Astrocyte (in vitro differentiated cells and primary cell): ENCODE measurements at places on chromosomes 2 and 18. TPM values are rescaled to one million over a fixed set of nuclear protein-coding genes. Genes with fewer than 3 reads are reported as not detected.

The ALPP gene
- 0.32 TPM in 1 of 2 replicates, not detected in the other for total RNA-seq

The KIF1A gene
- total RNA-seq, result 20.3 and 51.2 TPM in 2 replicates

The TSPYL6 gene
- total RNA-seq, result not detected in 2 replicates

DNA sequence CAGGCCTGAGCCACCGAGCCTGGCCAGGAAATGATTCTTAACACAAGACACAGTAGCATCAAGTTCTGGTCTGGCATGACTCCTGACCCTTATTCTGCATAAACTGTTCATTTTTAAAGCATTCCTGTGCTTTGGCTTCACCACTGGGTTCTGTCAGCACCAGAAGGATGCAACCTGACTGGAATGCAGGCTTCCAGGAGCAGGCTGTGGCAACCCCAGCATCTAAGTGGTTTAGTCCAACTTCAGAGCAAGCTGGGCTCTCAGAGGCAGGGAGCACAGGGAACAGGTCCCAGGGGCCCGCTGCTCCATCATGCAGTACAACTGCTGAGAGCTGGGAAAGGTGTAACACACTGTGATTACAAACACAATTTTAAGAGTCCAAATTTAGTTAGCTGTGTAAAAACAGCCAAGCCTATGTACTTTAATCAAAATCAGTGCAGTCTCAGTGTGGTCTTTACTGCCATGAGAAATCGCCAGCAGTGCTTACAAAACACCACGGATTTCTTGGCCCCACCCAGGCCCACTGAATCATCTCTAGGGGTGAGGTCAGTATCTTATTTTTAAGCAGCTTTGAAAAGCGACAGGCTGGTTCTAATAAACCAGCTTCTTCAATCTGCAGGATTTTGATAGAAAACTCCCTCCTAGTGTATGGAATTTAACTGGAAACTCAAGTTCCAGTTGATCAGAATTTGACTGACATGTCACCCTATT, 44.4 kb upstream of the TMEM182 start:
- no peaks in the 10 kb centered on the region for H3K27me3 ChIP-seq
- H3K27ac ChIP-seq, result no peak overlapping the region
- peak; percentile 6 for DNase-seq
- no peaks in the 10 kb centered on the region for H3K4me1 ChIP-seq

GRCh38 chr2:82013641-82014040, 1709.1 kb upstream of the LRRTM1 start:
- H3K27me3 ChIP-seq, result no peaks in the 10 kb centered on the region
- no peak overlapping the region for H3K27ac ChIP-seq
- H3K4me1 ChIP-seq, result no peaks in the 10 kb centered on the region
- no peak overlapping the region for H3K4me3 ChIP-seq
- no peak for DNase-seq

DNA sequence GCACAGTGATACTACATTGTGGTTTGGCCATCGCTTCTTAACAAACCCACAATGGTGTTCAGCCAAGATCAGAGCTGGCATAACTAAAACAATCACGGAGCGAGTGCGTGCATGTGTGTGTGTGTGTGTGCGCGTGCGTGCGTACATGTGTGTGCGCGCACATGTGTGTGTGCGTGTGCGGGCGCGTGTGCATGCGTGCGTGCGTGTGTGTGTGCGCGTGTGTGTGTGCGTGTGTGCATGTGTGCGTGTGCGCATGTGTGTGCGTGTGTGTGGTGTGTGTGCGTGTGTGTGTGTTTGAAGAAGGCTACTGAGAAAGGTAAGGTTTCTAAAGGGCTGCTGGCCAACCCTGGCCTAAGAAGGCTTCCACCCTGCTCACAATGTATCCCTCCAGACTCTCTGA, 582.4 kb downstream of the CMPK2 start:
- H3K27ac ChIP-seq, result no peak overlapping the region
- DNase-seq, result no peak
- no peak overlapping the region for H3K4me3 ChIP-seq
- H3K36me3 ChIP-seq, result no peaks in the 10 kb centered on the region
- H3K27me3 ChIP-seq, result no peaks in the 10 kb centered on the region
- no peaks in the 10 kb centered on the region for H3K4me1 ChIP-seq

GRCh38 chr2:120430501-120430830, 84.5 kb downstream of the INHBB start:
- no peak overlapping the region for H3K27ac ChIP-seq
- DNase-seq, result no peak
- no peaks in the 10 kb centered on the region for H3K36me3 ChIP-seq

- peak; percentile 68 for DNase-seq
- H3K27me3 ChIP-seq, result no peaks in the 10 kb centered on the region
- H3K4me3 ChIP-seq, result peak overlapping the region; percentile 90
- H3K4me1 ChIP-seq, result peaks cover 31% of the 10 kb centered on the region
- H3K36me3 ChIP-seq, result peaks cover under 1% of the 10 kb centered on the region
Measured at GRCh38 chr2:47174733-47175361, 19.7 kb upstream of the STPG4 start.

DNA sequence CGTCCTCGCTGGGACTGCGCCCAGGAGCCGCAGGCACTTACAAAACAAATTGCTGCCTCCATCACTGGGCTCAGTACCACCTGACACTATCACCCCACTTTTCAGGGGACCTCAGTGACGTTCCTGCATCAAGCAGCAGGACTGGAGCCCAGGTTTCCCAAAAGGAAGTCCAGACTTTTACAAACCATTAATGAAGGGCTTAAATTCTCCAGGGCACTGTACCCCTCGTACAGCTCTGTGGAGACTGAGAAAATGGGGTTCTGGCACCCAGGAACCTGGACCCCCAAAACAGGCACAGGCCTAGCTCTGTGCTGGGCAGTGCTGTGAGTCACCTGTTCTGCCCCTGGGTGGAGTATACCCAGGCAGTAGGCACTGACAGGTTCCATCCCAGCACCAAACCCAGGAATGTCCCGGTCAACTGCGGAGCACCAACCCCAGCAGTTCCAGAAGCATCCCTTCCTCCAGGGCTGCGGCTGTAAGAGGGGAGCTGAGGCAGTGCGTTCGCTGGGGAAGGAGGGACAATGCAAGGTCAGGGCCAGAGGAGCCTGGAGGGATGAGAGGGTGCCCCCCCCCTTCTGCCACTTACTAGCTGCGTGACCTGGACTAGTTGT, 24.6 kb upstream of the NOTO start:
- peaks cover 15% of the 10 kb centered on the region for H3K4me1 ChIP-seq
- H3K27ac ChIP-seq, result no peak overlapping the region
- no peak overlapping the region for H3K4me3 ChIP-seq
- peaks cover 45% of the 10 kb centered on the region for H3K27me3 ChIP-seq

DNA sequence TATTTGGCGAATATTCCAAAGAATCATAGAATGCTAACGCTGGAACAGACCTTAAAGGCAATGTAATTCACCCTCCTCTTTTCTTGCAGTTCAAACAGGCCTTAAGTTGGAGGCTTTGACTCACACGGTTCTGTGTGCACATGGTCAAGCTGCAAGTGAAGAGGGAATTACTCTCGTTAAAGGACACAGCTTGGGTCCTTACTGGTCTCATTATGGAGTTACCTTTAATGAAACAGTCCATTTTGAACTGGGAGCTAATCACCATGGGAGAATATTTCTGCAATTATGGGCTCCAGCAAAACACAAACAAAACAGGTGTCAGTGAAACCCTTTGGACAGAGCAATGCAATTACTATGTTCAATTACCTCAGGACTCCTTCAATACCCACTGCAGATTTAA, 135.5 kb downstream of the GAREM1 start:
- no peaks in the 10 kb centered on the region for H3K27me3 ChIP-seq
- H3K36me3 ChIP-seq, result no peaks in the 10 kb centered on the region
- no peak overlapping the region for H3K4me3 ChIP-seq
- H3K4me1 ChIP-seq, result peaks cover 3% of the 10 kb centered on the region

- peaks cover 30% of the 10 kb centered on the region for H3K4me1 ChIP-seq
- no peaks in the 10 kb centered on the region for H3K36me3 ChIP-seq
- H3K27ac ChIP-seq, result peak overlapping the region; percentile 62
Measured at GRCh38 chr2:215536510-215536909, 100.6 kb upstream of the FN1 start.

DNA sequence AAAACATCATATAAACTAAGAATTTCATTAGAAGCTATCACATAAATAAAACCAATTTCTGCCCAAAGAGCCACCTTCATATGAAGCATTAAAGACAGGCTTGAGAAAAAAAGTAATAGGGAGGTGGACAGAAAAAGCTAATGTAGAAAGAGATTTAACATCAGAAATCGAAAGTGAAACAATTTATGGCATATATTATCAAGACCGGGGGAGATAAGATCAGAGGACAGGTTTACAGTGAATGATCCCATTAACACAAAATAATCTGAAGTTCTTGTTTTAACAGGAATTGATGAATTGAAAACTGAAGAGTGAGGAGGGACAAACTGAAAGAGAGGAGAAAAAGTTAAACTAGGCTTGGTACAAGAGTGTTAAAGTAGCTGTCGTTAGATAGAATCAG, 786.3 kb upstream of the FSHR start:
- H3K36me3 ChIP-seq, result no peaks in the 10 kb centered on the region
- DNase-seq, result no peak
- no peaks in the 10 kb centered on the region for H3K4me1 ChIP-seq
- H3K27ac ChIP-seq, result no peak overlapping the region
- no peak overlapping the region for H3K4me3 ChIP-seq

- no peaks in the 10 kb centered on the region for H3K36me3 ChIP-seq
- H3K4me3 ChIP-seq, result no peak overlapping the region
- no peaks in the 10 kb centered on the region for H3K4me1 ChIP-seq
- no peak for DNase-seq
- no peaks in the 10 kb centered on the region for H3K27me3 ChIP-seq
- H3K27ac ChIP-seq, result no peak overlapping the region
Measured at GRCh38 chr2:143192106-143192505, 62.9 kb downstream of the ARHGAP15 start.

GRCh38 chr18:12254136-12254819, at the start of gene CIDEA:
TSS of gene CIDEA (plus strand) at chr18:12254361. CDS start at chr18:12254384, 23 bp downstream.
- DNase-seq, result no peak
- H3K27ac ChIP-seq, result no peak within 1 kb of the TSS
- H3K27me3 ChIP-seq, result peaks cover 26% of the 10 kb centered on the region
- peak within 1 kb of the TSS; percentile 58 for H3K4me3 ChIP-seq
- H3K4me1 ChIP-seq, result peaks cover 32% of the 10 kb centered on the region

DNA sequence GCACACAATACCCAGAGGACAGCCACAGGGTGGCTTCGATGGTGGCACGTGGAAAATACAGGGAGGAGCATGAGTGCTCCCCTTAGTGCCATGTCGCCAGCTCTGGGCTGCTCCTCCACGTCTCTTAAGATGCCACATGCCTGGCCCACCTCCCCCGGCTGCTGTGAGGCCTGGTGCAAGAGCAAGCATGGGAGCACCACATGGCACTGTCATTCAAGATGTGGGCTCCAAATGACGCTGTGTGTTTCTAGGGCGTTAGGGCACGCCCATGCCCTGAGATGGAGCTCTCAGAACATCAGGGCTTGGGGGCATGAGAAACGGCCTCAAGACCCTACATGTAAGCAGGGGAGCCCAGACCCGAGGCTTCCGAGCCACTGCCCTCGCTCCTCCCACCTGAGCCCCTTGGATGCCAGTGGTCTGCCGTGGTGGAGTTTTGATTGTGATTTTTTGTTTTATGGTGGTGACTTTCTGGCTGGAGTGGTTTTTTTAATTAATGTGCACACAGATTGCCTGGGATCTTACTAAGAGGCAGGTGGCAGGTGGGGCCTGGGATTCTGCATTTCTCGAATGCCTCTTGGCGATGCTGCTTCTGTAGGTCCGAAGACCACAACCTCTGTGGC, 239.3 kb downstream of the GBX2 start:
- no peaks in the 10 kb centered on the region for H3K4me1 ChIP-seq
- H3K36me3 ChIP-seq, result no peaks in the 10 kb centered on the region
- no peak overlapping the region for H3K27ac ChIP-seq
- H3K27me3 ChIP-seq, result no peaks in the 10 kb centered on the region

- no peak for DNase-seq
- H3K27me3 ChIP-seq, result no peaks in the 10 kb centered on the region
Measured at GRCh38 chr2:62348700-62349099, 152.8 kb downstream of the B3GNT2 start.

DNA sequence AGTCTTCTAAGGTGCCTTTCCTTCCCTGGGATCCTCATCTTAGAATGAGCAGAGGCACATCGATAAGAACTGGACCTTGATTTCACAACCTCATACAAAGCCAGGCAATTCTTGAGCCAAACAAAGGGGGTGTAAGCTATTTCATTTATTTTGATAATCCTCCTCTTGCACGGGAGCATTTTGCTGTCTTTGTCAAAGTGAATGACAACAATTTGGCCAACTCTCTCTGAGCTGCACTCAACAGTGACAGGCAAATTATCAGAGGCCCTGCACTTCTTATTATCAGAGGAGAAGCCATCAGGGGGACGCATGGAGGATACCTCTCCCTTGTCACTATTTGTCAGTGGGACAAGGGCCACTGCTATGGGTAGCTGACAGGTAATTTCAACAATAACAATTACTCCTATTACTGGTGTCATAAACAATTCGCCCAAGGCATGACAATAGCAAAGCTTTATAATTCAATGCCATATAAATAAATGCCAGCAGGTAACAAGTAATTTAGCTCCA, 260.4 kb downstream of the MEIS1 start:
- no peaks in the 10 kb centered on the region for H3K4me1 ChIP-seq
- no peaks in the 10 kb centered on the region for H3K27me3 ChIP-seq
- DNase-seq, result no peak
- H3K27ac ChIP-seq, result no peak overlapping the region

- H3K27me3 ChIP-seq, result peaks cover 4% of the 10 kb centered on the region
- no peaks in the 10 kb centered on the region for H3K36me3 ChIP-seq
- H3K4me1 ChIP-seq, result peaks cover 4% of the 10 kb centered on the region
Measured at GRCh38 chr2:10954856-10955818, 43.4 kb downstream of the KCNF1 start.
